Fibroblast of villous mesenchyme (primary cell): ENCODE measurements at places on chromosomes 2 and 18.
A peak's percentile ranks its signal among the peaks of the same experiment; 100 is the strongest.

DNA sequence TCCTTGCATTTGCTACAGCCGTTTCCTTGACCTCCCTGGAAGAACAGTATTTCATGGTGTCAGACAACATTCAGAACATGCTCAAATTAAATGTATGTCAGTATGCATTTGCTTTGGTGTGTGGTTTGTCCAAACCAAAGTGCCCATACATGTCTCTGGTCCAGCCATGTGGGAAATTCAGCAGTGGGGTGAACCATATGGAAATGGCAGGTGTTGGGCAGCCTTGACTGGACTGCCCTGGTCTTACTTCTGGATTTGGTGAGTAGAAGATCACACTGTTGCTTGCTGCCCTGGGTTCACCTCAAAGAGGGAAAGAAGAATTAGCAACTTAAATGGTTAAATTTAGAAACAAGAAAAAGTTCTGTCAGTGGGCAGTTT is 84.5 kb downstream of the MSH2 start:
- no peak for DNase-seq

DNA sequence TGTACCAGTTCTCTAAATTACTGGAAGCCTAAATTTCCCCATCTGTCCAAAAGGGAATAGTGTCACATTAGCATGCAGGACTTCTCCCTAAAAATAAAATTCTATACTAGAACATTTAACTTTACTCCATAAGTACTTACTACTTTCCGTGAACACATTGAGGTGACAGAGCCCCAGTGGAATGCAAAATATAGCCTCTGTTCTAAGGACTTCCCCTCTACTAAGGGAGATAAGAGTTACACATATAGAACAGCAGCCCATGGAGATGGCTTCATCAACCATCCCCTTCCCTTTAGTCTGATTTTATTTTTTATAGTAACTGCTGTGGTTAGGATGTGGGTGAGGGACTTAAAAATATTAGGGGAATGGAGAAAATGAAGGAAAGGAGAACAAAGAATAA is 68.9 kb upstream of the STPG4 start:
- DNase-seq = peak; percentile 67

DNA sequence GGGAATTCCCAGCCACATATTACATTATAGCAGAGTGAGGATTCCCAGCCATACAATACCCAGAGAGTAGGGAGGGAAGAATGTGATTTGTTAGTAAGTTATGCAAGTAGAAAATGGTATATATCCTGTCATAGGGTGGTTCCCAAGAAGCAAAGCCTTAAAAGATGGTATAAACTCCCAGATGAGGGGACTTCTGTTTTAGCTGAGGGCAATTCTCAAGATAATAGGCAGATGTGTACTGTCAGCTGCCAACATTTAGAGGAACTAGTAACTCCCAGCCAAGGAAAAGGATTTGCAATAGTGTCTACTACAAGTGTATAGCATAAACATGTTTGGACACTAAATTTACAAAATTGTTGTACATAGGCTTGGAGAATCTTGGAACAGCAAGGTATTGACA is 86.5 kb downstream of the XDH start:
- DNase-seq = no peak

DNA sequence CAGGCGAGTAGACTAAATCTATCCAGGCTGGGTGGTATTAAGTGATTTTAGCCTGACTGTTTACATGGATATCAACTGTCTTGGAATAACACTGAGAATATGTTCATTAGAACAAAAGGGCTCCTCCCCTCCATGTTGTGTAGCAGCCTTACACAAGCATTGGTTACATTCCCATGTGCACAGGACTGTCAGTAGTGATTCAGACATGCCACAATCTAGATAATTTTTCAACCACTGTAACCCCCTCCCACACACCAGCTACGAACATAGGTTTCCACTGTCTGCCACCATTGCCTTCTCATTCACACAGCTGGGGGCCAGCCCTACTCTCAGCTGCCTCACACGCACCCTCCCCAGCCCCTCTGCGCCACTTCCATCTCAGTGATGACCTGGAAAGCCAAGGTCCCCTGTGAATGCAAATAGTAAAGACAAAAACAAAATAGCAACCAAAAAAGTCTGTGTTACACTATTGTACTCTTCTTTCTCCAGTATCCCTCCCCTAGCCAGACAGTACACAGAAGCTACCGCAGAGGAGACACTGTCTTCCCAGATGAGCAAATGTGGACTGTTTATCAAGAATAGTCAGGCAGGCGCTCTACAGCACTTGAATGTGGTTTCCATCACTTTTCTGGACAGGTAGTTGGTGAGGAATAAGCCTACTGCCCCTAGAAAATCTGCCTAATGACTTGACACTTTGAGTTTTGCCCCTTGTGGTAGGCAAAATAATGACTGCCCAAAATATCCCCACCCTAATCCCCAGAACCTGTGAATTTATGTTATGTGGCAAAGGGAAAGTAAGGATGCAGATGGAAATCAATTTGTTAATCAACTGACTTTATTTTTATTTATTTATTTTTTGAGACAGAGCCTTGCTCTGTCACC is 27.9 kb upstream of the TYMS start:
- no peak for DNase-seq

DNA sequence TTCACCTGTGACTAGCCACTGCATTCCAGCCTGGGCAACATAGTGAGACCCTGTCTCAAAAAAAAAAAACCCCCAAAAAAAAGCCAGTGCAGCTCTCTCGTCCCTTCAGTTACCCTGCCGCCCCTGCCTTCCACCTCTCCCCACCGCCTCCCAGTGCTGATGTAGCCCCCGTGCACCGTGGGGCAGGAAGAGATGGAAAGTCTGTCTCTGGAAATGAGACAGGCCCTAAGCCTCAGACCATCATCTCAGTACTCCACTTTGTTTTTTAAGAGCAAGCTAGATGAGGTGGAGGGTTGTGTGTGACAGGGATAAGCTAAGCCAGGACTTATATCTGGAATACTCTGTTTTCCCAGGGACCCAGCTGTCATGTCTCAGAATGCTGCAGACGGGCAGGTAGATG is 32.0 kb downstream of the MERTK start:
- DNase-seq = no peak

DNA sequence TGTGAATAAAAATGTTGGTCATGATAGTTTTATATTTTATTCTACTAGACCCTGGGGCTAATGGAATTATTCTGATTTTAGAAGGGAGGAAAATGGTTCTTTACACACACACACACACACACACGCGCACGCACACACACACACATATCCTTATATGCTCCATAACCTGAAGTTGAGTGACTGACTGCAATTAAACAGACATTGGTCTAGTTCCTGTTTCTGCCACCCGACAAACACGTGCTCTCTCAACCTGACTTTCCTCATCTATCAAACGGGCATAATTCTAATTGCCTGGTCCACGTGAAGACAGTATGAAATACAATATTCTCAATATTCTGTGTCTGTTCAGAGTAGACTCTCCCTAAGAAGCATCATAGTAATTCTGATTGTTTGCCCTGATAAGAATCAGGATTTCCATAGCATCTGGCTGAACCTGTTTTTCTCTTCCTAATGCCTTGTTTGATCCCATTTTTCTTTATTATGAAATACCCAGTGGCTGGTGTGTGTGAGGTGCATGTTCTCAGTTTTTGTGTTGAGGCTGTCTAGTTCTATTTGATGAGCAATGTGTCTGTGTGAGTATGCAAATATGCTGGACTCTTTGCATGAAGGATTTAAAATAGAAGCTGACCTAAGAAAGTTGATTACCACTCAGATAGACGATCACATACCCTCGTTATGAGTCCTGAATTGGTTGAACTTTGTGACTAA is 51.0 kb downstream of the SETBP1 start:
- no peak for DNase-seq

DNA sequence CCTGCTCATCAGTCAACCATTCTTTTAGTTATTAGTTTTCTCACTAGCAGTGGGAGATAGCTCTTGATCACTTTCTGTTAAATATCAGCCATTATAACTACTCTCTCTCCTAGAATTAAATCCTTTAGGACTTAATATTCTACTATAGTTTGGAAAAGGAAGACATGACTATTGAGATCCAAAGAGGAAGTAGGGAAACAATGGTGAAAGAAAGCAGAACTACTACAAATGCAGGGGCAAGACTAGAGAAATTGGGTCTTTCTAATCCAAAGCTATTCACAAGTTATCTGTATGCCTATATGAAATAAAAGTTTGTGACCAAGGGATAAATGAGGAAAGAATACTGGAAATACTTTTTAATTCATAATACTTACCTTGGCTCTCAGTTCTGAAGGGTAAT is 65.1 kb downstream of the SRBD1 start:
- no peak for DNase-seq

DNA sequence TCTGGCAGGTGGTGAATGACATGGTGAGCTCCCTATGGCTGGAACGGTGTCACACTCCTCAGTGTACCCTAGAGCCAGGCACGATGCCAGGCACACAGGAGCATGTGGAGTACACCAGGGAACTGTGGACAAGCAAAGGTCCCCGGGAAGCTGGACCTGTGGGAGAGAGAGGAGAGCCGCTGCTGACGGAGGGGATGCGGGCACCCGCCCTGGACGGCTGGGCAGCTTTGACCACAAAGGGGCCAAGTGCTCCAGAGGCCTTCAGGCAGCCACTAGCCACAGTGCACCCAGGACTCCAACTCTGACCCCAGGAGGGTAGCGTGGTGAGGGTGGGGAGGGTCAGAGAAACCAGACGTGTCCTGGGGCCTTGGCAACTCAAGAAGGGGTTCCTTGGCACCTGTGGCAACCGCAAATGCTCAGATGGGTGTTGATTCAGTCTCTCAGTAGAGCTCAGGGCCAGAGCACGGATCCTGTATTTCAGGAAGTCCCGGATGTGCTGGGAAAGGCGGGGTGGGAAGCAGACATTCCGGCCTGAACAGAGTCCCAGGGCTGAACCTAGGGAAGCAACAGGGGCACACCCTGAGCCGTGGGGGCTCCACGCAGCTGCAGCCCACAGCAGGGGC is 2.3 kb upstream of the MAB21L4 start:
- no peak for DNase-seq

DNA sequence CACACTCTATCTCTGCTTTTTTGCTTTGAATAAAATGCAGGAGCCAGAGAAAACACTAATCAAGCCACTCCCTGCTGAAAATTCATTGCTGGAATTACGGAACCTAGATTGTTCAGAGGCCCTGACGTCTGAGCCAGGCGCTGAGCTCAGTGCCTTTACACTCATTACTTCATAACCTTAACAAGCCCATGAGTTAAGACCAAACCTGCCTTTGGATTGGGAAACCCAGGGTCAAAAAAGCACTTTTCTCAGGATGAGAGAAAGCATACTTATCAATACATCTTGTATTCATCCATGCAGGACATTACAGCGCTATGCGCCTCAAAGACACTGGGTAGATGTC is 762 bp downstream of the INO80C start:
- peak; percentile 82 for DNase-seq

DNA sequence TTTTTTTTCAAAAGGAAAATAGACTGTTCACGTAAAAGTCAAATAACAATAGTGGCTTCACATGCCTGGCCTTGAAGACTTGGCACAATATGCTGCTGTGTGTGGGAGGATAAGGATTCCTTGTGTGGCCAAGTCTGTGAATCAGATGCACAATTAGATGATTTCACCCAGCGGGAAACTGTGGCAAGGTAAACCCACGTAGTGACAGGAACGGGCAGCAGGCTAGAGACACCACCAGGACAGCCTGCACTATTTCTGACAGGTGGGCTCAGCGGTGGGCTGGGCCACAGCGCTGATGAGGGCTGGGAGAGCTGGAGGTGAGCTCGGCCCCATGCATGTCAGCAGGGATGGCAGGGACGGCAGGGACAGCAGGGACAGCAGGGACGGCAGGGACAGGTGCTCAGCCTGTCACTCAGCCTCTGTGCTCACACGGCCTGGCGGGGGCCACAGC is 21.6 kb downstream of the SNORC start:
- DNase-seq = peak; percentile 18

- no peak for DNase-seq
These were observed 1.3 kb upstream of the LRP2 start for GRCh38 chr2:169363560-169364150.

DNA sequence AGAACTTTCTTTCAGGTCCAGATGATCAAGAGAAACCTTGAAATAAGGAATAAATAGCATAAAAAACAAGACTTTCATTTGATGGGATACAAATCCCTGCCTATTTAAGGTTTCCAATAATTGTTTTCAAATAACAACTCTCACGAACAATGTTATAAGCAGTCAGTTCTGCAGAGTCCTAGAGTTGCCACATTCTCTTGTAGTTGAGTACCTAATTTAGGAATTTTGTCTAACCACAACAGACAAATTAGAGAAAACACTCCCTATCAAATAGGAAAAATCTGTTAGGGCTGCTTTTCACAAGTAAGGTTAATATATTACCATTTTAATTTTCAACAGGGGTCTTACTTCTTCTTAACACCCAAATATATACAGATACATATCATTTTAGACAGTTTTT is 130.1 kb upstream of the CDH20 start:
- no peak for DNase-seq

DNA sequence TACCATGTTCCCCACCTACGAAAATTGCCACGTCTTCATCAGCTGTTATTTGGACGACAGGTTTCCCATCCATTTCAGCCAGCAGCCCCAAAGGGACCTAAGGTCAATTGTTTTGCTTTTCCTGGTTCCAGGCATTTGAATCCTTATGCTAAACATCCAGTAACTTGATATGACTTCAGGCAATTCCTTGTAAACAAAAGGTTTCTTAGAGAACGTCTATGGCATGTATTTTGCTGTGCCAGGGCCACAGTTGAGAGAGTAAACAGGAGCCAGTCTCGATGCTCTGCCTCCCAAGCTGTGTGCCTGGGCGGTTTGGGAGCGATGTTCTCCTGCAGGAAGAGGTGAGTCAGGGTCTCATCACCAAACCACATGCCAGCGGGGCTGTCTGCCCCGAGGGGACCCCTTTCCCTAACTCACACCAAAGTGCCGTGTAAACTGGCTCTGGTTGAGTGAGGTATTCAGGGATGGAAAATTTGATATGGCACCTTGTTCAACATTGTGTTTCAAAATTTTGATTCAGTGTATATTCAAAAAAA is 12.9 kb upstream of the MC5R start:
- no peak for DNase-seq

DNA sequence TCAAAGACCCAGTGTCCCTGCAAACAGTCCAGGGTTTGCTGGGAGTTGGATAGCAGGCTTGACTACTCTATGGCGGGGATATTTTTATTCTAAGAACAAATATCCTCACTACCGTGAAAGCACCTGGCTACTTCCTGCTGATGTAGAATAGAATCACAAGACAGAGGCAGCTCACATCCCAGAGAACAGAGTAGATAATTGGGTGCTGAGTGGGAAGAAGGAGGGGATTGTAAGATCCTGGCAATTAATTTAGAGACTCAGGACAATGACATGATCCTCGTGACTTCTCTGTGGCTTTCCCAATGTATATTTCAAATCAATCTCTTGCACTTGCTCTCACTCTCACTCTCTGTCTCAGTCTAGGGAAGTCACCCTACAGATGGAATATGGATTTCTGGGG is 341.9 kb upstream of the DCC start:
- no peak for DNase-seq
